NCI-H1930 (cell line): ENCODE measurements at places on chromosomes 11 and 22.

DNA sequence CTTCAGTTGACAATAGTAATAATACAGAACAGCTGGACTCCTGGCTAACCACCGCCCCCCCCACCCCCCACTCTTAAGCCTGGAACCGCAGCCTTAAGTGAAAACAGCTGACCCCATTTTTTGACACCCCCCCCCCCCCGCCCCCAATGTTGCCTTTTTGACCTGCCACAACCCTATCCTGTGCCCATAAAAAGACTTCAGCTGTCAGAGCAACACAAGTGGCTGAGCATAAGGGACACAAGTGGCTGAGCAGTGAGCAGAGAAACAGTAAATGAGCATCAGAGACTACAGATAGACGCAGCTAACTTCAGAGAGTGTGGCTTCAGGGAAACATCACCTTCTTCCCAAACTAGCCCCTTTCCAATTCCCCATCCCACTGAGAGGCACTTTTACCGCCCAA is 1493.8 kb downstream of the LRRC4C start:
- no peak for DNase-seq

- DNase-seq: no peak
Observed at GRCh38 chr11:74822170-74822569, 73.5 kb downstream of the RNF169 start.

- DNase-seq: no peak
Observed at GRCh38 chr22:24810043-24810749, 4.2 kb downstream of the SGSM1 start.

DNA sequence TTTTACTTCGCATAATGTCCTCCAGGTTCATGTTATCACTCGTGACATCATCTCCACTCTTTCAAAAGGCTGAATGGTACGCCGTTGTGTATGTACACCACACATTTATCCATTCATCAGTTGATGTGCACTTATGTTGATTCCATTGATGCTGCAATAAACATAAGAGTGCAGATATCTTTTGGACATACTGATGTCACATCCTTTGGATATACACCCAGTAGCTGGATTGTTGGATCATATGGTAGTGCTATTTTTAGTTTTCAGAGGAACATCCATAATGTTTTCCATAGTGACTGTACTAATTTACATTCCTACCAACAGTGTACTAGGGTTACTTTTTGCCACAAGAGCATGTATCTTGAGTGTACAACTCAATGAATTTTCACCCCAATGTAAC is 25.0 kb upstream of the NELL1 start:
- DNase-seq: no peak

GRCh38 chr22:37276776-37277175 is 5.5 kb upstream of the CYTH4 start:
- no peak for DNase-seq

DNA sequence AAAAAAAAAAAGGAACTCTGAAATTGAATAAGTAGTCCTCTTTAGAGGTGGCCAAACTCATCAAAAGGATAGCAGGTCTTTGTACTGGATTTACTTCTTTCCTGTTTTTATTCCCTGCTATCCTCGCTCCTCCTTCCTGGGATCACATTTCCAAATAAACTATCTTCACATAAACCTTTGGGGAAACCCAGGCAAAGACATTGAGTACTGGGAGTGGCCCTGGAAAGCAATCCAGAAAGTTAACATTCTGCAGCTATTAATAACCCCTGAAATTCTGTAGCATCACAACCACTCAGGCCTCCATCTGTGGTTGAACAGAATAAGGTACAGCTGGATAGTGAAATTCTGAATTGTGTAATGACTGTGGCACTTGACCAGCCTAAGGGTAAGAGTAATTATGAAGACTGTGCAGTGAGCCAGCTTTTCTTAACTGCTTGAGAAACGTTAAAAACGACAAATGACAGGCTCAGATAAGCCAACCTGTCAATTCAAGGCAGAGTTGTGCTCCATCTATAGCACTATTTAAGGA is 58.8 kb downstream of the ISX start:
- DNase-seq: no peak

DNA sequence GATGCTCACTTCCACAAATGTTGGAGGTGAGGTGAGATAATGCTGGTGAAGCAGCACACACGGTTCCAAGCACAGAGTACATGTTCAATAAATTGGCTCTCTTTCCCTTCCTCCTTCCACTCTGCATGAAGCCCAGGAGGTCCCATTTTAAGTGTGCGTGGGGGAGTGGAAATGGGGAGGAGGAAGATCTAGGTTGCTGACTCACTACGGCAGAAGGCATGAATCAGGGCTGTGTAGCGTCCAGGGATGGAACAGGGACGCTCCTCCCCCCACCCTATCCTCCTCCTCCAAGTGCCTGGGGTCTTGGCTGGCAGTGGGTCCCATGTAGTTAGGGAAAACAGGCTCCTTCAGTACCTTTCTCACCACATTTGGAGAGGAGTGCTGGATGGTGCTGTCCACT is 44.2 kb downstream of the TRIM66 start:
- no peak for DNase-seq

DNA sequence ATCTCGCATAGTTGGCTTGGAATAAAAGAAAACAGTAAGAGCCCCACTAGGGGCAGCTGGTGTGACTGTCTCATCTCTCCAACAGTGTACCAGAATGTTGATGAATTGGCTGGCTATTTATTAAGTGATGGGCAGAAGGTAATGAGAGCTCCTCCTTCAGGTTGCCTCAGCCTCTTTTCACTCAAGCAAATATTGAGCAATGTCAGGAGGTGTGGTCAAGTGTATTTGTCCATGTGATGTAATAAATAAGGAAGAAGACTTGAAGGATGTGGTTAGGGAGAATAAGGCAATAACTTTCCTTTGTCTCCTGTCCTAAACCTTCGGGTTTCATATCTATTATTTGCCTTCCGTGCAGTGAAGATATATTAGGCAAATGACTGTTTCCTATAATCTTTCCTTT is at the start of gene TCN1:
Gene TCN1 (minus strand): TSS at position 91 of the 400 bp plus-strand sequence. CDS start 17 bp downstream, at position 74.
- no peak for DNase-seq

DNA sequence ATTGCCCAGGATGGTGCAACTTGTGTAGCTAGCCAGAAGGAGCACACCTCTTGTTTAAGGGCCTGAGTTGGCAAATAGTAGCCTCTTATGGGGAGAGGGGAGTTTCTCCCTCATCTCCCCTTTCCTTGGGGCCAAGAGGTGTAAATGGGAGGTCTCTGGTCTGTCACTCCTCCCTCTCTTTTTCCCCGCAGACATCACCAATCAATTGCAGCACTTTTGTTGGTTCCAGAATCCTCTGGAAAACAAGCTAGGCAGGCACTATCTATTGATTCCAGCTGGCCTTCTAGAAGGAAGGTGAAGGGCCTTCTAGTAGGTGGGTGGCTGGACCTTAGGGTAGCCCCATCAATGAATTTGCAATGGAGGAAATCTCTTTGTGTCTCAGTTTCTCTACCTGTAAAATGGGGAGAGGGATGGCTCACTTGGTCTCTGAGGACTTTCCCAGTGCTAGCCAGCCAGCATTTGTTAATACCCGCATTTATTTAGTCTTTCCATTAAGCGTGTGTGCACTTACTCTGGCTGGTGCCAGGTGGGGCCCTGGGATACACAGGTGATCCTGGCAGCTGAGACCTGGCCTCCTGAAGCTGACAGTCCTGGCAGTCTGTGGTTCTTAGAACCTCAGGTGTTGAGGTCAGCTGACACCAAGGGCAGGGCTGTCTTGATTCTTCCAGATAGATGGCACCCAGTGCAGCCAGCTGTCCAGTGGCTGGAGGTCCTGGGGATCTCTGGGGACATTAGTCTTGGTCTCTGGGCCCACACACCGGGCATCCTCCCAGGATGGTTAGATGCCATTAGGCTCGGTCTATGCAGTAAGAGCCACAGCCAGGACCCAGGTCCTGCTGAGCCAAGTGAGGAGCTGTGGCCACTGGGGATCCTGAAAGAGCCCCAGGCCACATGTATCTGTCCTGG is 51.7 kb downstream of the TSPAN18 start:
- DNase-seq: no peak

DNA sequence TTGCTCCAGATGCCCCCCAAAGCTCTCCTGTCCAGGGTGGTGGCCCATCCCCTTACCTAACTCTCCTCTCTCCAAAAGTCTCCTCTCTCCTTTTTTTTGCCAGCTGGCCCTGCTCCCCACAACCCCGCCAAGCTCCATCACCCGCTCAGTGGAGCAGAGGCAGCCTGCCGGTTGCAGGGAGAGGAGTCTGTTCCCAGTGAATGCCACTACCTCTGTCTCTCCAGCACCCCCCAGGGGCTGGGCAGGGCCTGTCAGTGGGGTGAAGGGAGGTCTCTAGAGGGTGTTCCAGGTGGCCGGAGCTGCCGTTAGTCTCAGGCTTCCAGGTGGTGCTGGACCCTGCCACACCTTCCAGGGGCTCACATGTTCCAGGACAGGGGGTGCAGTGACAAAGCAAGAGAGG is 387.0 kb downstream of the CTTN start:
- no peak for DNase-seq

GRCh38 chr22:36546932-36547331 is 18.0 kb upstream of the EIF3D start:
- DNase-seq: no peak

- peak; percentile 72 for DNase-seq
Observed at GRCh38 chr22:46267431-46268279, at the start of gene TTC38. Gene TTC38, plus strand, starts transcription at chr22:46268008. Its CDS starts 32 bp downstream, at chr22:46268040.

DNA sequence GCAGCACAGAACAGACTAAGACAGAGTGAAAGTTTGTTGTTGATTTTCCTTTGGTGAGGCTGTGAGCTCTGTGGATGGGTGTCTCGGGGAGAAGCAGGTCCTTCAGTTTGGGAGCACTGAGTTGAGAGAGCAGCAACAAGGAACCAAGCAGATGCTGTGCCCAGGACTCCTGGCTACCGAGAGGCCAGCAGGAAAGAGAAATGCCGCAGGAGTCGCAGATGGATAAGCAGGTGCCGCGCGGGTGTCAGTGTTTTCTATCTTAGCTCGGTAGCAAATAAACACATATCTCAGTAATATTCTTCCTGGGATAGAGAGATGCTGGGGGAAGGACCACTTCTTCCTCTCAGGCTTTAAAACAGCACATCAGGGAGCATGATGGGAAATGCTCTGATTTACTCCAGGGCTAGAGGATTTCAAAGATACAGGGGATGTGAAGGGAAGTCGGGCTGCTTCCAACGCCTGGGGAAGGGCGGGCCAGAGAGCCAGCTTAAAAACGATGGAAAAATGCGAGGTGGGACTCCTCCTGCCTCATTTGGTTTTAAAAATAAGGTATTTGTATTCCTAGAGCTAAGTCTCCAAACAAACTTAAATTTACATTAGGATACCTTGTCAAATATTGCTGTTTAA is 470.7 kb upstream of the B3GAT1 start:
- no peak for DNase-seq
